ENCODE measurements at places on chromosomes 13 and 19.

DNA sequence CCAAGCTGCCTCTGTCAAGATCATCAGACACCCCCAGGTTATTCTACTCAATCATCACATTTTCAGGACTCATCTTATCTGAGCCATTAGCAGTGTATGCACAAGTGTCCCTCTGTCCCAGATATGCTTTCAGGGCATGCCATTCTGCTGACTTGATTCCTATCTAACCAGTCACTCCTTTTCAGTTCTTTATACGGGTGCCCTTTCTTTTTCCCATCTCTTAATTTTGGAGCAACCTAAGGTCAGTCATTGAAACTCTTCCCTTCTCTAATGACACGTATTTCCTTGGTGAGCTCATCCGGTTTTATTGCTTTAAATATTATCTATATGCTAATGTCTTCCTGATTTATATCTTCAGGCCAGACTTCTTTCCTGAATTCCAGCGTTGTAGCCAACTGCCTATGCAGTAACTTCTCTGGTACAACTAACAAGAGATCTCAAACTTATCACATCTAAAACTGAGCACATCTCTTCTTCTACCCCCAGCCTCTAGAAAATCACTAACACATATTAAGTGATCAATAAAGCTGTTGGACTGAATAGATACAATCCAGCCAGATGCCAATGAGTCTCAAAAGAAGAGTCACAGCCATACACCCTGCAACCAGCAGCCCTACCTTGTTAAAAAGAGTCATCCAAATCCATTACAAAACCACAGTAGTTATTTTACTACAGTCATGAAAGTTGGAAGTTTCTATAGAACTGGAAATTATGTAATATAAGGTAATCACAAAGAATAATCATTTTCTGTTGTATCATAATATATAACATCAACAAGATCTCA lies 58.8 kb downstream of the DCLK1 start:
- DNase-seq = no peak

DNA sequence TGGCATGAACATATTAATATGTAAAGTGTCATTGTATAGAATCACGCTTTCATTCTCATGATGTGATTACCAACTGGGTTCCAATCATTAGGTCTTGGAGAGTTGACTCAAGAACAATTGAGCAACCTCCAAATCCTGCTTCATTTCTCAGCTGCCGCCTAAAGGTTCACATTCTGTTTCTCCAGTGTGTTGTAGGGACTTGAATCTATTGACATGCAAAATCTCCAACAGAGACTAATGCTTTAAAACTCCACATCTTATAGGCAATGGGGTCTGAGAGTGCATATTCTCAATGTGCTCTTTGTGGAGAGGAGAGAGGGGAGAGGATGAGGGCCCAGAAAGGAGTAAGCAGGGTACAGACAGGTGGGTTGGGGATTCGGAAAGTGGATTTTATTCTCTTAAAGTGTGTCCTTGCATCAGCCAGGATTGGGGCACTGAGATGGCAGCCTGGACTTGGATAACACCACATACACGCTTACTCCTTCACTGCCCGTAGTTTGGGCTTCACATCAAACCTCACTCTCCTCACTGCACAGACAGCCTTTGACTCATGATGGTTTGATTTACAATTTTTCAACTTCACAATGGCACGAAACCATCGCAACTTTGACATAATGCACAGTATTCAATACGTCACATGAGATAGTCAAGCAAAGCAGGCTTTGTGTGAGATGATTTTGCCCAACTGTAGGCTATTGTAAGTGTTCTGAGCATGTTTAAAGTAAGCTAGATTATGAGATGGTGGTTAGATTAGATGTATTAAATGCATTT lies 241.3 kb upstream of the IRS2 start:
- DNase-seq = no peak

- no peak for DNase-seq
Measured at GRCh38 chr19:36013280-36014011, 567 bp downstream of the ALKBH6 start.

- peak; percentile 37 for DNase-seq
Measured at GRCh38 chr13:27171244-27171826, at the start of gene USP12. Gene USP12 (minus strand): TSS chr13:27171811. CDS start chr13:27171639, 172 bp downstream.

DNA sequence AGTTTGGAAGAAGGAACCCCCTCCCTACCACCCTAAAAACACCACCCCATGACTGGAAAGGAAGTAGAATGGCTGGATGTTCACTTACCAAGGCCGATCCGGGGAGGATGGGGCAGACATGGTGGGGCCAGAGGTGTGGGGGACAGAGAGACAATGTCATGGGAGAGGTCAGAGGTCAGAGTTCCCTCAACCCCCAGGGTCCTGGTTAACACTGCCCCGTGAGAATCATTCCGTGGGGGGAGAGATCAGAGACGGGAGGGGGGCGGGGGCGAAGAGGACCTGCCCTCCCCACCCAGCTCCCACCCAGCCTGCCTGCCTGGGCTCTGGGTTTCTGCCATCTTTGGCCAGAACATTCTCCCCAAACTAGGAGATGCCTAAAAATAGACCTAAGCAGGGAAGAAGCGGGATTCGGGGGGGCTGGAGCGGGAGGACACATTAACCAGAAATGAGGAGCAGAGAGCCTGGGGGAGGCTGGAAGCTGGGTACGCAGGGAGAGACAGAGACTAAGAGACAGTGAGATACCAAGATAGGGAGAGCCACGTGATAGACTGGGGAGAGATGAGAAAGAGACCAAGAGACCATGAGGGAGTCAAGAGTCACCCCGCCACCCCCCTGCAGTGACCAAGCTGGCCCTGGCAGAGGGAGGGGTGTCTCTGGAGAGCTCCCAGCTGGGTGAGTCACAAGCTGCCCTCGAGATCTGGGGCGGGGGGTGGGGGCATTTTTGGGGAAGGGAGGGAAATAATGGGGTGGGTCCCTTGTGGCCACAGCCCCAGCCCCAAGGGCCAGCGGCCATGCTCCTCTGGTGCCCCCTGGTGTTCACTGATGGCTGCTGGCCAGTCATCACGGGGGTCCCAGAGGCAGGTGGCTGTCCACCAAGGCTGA lies 6.1 kb upstream of the KANK2 start:
- peak; percentile 71 for DNase-seq

- no peak for DNase-seq
Measured at GRCh38 chr19:10399878-10400277, 3.5 kb downstream of the CDC37 start.

GRCh38 chr19:47280183-47280797 lies 5.6 kb downstream of the INAFM1 start:
- peak; percentile 40 for DNase-seq

All from GM10248 (cell line).